ENCODE measurements at places on chromosomes 7 and 10. TPM values are rescaled to one million over a fixed set of nuclear protein-coding genes. Genes with fewer than 3 reads are reported as not detected.

The FRMD4A gene
- total RNA-seq = 169 TPM

- no peak for DNase-seq
Measured at GRCh38 chr10:3754727-3755439, 30.1 kb downstream of the KLF6 start.

DNA sequence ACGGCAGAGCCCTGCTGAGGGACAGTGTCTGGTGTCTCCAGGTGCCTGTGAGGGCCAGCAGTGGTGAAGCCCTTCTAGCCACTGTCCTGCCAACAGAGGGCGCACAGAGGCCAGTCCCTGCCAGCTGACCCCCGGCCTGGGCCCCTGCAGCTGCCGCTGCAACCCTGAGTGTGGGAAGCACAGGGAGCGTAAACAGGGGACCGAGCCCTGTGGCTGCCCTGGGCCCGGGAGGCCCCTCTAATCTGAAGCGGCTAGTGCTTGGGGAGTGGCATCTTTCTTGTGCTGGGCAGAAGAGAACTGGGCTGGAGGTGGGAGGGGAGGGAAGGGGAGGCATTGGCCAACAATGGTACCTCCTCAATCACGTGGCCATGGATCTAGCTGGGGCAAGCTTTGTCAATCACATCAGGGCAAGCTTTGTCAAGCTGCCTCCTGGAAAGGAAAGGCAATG is 34.6 kb downstream of the TRIM8 start:
- DNase-seq = no peak

DNA sequence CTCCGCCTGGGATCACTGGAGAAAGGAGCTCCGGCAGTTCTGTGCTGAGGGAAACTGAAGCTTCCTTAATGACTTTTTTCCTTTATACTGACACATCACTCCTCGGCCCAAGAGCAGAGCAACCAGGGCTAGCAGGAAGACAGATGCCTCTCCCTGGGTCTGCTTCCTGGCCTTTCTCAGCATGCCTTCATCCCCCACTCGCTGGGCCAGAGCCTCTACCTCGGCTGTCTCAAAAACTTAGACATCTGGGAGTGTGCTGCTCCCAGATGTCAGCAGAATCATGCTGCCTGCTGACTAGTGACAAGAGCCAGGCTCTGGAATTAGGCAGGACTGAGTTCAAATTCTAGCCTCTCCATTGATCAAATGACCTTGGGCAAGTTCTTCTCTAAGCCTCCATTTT is 24.4 kb upstream of the LRRC4 start:
- DNase-seq = no peak

GRCh38 chr10:62625484-62625883 is 179.0 kb upstream of the ADO start:
- no peak for DNase-seq

DNA sequence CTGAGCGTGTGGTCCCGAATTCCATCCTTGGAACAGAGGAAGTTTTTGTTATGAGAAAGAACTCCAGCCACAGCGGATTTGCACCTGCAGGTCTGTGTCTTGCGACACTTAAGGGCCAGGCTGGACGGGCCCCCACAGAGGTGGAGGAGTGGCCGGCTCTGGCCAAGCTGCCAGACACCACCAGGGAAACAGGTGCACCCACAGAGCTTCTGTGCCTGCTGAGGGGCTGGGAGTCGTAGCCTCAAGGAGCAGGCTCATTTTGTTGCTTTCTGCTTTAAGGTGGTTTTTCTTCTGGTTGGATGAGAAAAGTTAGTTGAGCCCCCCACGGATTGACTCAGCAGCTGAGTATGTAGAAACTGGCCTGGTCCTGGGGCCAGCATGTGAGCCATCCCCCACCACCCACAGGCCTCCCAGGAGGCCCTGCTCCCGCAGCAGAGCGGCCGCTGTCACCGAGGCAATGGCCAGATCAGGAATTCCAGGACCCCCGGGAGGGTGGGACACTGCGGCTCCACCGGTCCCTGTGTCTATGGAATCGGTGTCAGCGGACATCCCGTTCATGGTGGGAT is 41.9 kb downstream of the NKX6-2 start:
- no peak for DNase-seq

- DNase-seq = no peak
Measured at GRCh38 chr7:158592541-158592940, 4.9 kb upstream of the PTPRN2 start.

DNA sequence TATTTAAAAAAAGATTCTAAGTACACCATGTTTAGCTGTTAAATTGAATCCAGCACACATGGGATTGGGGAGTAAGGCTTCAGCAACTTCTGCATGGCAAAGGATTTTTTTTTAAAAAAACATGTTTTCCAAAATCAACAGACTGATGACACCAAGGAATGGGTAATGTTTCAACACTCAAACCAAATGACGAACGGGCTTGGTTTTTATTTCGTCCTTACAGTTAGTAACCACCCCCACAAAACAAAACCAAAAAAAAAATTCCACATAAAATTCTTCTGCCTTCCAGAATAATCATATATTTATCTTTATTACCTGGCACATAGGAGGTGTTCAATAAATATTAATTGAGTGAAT is 45.7 kb downstream of the ICA1 start:
- no peak for DNase-seq

DNA sequence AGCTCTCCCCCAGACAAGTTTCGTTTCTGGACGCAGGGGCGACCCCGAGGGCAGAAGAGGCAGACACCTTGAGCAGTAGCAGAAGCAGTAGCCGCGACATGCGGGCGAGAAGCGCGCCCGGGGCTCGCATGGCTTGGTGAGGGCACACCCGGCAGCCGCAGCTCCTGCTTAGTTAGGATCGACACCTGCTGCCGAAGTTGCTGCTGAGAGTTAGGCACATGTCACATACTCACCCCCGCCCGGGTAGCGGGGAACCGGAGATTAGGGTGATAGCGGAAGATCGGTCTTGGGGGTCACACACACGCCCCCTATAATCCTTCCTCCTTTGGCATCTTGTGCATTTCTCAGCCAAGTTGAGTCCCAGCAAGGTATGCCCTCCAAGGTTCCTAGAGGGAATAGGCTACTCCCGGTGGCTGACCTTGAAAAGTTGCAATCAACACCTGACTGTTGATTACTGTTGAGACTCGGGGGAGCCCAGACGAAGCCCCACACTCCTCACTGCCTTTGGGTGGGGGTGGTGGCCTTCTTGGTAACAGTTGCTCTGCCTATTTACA is 668 bp downstream of the GPR37 start:
- DNase-seq = peak; percentile 10

- DNase-seq = peak; percentile 5
Measured at GRCh38 chr10:7444551-7445121, 33.8 kb upstream of the SFMBT2 start.

GRCh38 chr10:33304423-33305225 is 29.8 kb downstream of the NRP1 start:
- no peak for DNase-seq

The EIF5AL1 gene
- 0.09 TPM for total RNA-seq

DNA sequence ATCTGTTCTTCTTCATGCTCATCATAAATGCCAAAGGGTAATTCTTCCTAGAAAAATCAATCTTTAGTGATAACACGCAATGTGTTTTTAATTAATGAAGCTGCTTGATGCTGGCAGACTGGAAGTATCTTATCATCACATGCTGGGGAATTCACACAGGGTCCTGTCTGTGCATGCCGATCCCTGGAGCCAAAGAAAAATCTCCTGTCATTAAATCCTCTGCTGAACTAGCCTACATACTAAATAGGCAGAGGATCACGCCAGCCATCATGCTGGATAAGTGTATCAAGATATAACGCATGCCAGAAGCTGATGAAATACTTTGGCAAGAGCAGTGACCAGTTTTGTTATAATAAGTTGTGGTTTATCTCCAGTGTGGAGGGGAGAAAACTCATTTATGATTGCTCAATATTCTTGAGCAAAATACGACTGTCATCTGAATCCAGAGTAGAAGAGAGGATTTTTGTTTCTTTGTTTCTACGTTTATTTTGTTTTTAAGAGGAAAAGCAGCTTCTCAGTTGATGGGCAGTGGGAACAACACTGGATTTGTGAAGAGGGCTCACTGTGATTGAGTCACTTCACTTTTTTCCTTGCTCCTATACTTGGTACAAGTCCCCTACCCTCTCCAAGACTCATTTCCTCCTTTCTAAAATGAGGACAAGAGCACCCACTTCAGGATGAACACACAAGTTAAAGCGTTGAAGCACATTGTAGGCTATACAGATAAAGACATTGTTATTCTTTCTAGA is 649.1 kb downstream of the TNS3 start:
- DNase-seq = peak; percentile 15

GRCh38 chr10:69726850-69727249 is 74.9 kb upstream of the COL13A1 start:
- DNase-seq = no peak

DNA sequence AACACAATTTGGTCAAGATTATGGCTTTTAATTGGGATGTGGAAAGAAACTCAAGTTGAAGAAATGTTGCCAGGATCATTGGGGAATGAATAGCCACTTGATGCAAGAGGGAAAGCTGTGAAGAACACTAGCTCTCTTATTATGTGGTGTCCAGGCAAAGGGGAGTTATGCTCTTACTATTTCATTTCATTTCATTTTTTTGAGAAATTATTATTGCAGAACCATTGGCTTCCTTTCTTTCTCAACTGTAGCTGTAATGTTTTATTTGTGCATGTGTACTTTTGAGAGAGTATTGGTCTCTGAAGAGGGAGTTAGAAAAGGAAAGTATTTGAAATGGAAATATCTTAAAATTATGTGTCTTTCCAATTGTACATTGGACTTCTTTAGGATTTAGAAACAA is 312.6 kb upstream of the BMPER start:
- DNase-seq = no peak

GRCh38 chr7:150823043-150823442 is 22.5 kb downstream of the TMEM176A start:
- DNase-seq = no peak

GRCh38 chr7:51785171-51785570 is 468.6 kb upstream of the COBL start:
- DNase-seq = no peak

The CCDC6 gene
- total RNA-seq = 35.4 TPM

The LIPF gene
- total RNA-seq = 0.27 TPM

DNA sequence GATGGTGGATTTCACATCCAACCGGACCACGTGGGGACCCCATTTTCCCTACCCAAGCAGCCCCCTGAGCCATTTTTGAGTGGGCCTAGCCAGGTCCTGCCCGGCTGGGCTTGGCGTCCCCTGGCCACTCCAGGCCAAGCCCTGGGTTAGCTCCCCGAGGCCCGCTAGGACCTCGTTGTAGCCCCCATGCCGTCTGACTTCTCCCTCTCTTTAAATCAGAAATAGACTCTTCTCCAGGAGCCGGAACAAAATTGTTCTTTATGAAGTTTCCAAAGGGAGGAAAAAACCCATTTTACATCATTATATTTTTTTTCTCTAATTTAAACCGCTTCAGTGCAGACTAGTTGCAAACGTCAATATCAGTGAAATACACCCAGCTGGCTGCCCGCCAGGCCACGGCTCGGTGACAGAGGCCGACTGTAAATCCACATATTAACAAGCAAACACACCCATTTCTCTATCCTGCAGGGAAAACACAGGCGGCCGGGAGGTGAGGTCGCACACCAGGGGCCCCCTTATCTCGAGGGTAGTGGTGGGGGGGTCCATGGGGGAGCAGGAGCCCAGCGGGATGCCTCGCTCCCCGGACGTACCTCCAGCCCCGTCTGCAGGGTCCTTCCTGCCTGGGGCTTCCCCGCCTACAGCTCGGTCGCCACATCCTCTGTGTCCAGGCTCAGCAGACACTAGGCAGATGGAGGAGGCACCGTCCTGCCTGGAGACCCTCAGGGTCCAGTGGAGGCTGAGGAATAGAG is 72.7 kb downstream of the ELFN1 start:
- DNase-seq = no peak

DNA sequence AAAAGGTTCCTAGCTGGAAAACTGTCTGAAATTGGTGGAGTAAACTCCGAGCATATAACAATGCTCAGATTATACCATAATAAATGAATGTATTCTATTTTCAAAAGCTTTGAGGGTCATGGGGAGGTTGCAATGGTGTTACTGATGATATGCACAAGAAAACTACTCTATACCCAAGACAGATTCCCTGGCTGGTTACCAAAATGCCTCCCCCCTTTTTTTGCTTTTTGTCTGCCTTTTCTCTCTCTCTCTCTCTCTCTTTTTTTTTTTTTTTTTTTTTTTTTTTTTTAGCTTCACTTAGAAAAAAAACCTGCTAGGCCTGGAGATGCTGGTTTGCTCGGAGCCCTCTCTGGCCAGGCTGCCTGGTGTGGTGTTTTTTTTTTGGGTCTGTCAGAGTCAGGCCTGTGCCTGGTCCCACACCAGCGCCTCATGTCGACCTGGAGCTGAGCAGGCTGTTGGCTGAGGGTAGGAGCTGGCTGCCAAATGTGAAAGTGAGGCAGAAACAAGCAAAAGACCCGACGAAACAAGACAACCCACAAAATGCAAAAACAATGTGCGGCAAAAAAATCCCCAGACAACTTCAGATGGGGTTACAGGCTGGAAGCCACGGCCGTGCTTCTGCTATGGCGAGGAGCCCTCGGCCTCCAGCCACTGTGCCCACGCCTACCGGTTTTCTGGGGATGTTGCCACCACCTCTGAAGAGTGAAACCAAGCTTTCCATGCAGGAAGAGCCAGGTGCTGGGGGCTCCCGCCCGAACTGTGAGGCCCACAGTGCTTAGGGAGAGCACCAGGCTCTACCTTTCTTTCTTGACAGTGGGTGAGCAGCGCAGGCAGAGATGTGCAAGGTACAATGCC is 59.9 kb upstream of the EFCAB10 start:
- peak; percentile 82 for DNase-seq

GRCh38 chr7:22874904-22875303 is 52.3 kb upstream of the TOMM7 start:
- DNase-seq = no peak

DNA sequence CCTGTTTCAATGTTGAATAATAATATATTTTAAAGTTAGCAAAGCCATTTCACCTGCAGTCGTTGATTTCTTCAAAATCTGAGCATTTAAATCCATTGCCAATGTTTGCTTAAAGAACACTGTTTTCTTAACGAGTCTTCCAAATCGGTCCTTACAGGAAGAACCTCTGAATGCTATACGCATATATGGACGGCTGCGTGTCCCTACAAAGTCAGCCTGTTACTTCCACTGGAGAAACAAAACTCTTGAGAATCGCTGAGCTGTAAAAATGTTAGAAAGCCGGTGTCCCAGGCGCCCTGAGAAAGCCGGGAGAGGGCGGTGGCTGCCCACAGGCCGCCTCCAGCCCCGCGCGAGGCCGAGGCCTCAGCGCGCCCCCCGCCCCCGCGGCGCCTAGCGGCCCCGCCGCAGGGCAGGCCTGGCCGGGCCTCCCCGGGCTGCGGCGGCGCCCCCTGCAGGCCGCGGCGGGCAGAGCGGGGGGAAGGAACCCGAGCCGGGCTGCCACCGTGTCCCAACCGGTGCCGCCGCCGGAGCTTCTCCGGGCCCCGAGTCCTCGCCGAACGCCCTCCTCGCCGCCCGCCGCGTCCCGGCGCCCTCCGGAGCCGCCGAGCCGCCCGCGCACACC is at the start of gene FHIP2A:
Gene FHIP2A, plus strand, starts transcription at position 488 of the 622 bp plus-strand sequence. CDS start 299 bp downstream, outside the sequence.
- DNase-seq = peak; percentile 78

DNA sequence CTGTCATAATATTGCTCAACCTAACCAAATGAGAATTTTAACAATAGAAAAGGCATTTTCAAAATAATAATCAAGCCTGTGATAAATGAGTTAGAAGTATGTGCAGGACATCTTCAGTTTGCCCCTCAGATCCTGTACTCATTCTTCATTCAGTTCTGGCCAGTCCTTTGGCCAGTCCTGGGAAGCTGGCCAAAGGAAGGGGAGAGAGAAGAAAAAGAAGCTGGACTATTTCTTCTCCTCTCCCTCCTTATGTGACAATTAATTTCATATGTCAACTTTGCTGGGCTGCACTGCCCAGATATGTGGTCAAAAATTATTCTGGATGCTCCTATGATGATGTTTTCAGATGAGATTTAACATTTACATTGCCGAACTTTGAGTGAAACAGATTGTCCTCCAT is 31.6 kb upstream of the ITGB8 start:
- no peak for DNase-seq

Measured in cerebellum (tissue), 4 donors.